ENCODE measurements at places on chromosomes 3 and 15. TPM values are rescaled to one million over a fixed set of nuclear protein-coding genes. Genes with fewer than 3 reads are reported as not detected.

DNA sequence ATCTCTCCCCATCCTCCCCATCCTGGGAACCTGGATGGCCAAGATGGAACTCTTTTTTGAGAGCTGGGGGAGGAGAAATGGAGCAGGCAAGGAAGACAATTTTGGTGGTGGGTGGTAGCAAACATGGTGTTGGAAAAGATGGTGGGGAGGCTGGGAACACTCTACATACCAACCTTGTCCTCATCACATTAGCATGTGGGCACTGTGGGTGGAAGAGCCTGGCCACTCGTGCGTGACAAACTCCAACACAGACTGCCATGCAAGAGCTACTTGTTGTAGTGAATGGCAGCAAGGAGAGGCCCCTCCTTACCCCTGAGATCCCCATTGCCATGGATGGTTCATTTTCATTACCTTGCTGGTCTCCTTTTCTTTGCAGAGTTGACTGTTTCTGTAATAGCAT is 262.6 kb downstream of the RPLP1 start:
- no peak for DNase-seq

- no peak for DNase-seq
Observed at GRCh38 chr3:99498550-99499234, 139.7 kb upstream of the COL8A1 start.

DNA sequence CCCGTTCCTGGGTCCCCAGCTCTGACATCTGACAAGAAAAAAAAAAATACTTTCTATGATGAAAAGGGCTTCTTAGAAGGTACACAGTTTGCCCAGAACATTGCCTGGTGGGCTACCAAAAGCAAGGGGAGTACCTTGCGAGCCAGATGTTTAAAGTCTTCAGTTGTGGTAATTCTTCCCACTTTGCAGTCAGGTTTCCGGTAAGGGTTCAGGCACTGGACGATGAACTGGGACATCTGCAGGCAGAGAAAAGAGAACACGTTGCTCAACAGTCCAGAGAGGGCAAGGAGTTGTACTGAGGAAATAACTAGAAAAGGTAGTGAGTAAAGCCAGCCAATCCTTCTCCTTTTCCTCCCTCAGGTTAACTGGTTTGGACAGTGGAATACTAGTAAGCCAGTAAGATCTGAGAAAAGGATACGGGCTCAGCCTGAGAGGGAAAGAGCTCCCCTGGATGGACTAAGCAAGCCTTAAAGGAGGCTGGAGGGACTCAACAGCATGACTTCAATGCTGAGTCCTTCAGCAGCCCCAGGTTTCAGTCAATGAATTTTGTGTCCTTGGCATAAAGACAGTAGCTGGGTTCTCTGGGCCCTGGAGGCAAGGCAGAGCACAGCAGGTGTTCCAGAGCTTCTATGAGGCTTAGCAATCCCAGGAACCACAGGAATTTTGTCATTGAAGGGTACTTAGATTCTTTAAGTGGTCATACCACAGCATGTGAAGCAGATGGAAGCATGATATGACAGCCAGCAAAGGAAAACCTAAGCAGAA is 38.2 kb downstream of the NBEAL2 start:
- no peak for DNase-seq

DNA sequence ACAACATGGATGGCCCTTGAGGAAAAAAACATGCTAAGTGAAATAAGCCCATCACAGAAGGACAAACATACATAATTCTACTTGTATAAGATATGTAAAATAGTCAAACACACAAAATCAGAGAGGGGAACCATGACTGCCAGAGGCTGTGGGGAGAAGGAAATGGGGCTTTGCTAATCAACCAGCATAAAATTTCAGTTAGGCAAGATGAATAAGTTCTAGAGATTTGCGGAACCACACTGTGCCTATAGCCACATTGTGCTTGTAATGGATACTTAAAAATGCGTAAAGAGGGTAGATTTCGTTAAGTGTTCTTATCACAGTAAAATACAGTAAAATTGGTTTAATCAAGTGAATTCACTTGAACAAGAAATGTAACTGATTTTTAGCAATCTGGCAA is 33.7 kb upstream of the SPTBN5 start:
- no peak for DNase-seq

DNA sequence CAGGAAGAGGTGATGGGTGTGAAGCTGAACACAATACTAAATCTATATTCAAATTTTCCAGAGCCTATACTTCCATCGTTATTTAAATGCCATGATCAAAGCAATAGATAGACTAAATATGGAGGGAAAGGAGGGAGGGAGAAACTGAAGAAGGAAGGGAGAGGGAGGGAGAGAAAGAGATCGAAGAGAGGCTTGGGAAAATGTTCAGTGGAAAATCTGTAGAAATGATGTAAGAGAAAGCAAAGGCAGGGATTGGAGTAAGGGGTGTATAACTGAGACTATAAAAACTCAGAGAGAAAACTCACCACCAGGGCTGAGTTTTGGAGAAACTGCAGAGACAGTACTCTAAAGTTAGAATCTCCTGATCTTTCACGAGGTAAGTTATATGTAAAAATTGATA is at the start of gene OSTN:
TSS of gene OSTN (plus strand) at position 310 of the 400 bp plus-strand sequence. CDS start 13,292 bp downstream, outside the sequence.
- no peak for DNase-seq

GRCh38 chr15:75712668-75713337 is at the start of gene CSPG4:
Gene CSPG4, minus strand, starts transcription at chr15:75712848. Its CDS starts 93 bp downstream, at chr15:75712755.
- no peak for DNase-seq

GRCh38 chr3:141928631-141929270 is 52.3 kb downstream of the ATP1B3 start:
- peak; percentile 21 for DNase-seq

GRCh38 chr3:148940983-148941382 is 50.4 kb upstream of the GYG1 start:
- DNase-seq, result no peak

DNA sequence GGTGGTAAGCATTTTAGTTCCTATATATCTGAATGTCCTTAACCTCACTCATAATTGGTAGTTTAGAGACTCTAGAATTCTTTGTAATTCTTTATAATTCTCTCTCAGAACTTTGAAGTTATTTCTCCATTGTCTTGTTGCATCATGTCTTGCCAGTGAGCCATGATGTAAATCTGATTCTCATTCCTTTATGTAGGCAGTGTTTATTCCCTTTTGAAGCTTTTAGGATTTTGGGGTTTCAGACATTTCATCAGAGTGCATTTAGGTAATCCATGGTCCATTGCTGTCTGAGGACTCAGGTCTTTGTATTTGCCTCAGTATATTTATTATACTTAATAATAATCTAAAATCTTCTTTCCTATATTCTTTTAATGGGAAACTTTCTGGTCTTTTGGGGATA is 20.6 kb downstream of the CMC1 start:
- DNase-seq, result no peak

DNA sequence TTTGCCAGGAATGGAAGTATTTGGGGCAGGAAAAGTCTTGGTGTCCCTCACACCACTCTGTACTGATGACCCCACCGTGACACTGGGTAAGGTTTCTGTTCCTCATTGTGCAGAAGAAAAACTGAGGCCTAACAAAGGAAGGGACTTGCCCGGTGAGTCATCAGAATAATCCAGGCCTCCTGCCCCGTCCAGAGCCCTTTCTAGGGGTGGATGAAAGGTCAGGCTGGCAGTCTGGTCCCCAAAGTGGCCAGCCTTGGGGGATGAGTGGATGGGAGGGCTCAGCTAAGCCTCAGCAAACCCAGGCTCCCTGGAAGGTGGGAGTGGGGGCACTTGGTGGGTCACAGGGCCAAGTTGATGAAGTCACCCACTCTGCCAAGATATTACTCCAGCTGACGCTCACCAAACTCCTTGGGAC is 2.3 kb upstream of the DNAH1 start:
- no peak for DNase-seq

GRCh38 chr3:178181088-178181487 is 355.1 kb upstream of the KCNMB2 start:
- DNase-seq, result no peak

DNA sequence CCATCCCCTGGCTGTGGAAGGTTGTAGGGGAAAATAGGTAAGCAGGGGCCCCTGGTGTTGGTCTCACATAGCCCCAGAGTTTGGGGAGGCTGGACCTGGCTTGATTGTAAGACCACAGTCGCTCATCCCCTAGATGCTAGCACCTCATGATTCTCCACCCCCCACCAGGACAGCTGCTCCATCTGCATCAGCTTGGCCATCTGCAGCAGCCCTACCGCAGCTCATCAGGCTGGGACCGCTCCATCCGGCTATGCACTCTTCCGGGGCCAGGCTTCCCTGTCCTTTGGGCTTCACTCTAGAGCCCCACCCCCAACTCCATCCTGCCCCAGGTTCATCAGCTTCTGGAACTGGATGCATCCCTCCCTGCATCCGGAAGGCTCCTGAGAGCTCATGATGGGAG is 12.6 kb downstream of the SCN5A start:
- DNase-seq, result no peak

GRCh38 chr3:184366619-184367289 is 5.2 kb downstream of the POLR2H start:
- DNase-seq, result no peak

DNA sequence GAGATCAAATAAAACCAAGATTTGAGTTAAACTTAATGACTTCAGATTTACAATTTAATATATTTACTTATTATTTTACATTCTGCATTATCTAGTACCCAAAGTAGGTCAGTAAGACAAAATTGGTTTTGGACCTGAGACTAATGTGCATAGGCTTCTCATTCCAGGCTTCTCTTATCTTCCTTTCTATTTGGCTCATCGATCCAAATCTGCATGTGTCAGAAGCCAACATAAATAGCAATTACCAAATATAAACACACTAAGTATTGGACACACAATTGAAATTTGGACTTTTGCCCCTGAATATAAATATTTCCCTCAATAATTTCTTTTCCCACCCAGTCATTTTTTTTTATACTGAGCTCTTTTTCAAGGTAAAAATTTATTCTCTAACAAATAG is 290.6 kb upstream of the ARHGEF26 start:
- no peak for DNase-seq

- no peak for DNase-seq
Observed at GRCh38 chr3:31370380-31370666, 162.4 kb upstream of the STT3B start.

DNA sequence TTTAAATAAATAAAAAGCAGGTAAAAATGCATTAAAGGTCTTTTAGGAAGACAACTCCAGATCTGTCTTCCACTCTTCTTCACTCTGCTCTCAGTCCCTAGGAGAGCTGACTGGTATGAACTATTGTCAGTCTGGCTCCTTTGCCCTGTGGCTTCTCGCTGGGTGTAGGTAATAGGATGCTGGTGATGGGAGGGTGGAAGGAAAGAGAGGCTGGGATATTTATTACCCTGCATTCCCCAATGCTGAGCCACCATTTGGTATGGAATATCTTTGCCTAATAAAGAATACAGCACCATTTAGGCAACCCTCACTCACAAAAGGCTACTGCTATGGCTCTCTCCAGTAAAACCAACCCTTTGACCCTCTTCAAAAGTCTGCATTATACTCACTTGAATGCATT is 326.9 kb downstream of the CNTN3 start:
- DNase-seq, result no peak

- DNase-seq, result no peak
Observed at GRCh38 chr3:141267629-141268028, 36.0 kb downstream of the PXYLP1 start.

DNA sequence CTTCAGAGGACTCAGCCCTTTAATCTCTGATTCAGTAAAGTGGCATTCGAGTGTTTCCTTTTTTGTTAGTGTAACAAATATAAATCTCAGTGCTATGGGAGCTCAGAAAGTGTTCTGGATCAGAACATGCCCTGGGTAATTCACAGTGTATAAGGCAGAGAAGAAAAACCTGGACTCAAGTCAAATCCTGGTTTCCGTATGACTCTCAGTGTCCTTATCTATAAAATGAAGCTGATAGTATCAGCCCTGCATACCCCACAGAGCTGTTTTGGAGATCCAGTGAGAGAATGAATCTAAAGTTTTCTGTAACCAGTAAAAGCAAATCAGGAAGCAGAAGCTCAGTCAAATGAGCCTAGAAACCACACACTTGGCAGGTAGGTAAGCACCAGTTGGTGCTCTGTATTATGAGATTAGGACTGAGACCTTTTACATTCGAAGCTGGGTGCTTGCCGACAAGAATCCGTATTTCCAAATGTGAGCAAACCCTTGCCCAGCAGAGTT is 67.2 kb downstream of the IL1RAP start:
- DNase-seq, result no peak

- DNase-seq, result no peak
Observed at GRCh38 chr15:60673918-60674558, 195.1 kb upstream of the ICE2 start.

DNA sequence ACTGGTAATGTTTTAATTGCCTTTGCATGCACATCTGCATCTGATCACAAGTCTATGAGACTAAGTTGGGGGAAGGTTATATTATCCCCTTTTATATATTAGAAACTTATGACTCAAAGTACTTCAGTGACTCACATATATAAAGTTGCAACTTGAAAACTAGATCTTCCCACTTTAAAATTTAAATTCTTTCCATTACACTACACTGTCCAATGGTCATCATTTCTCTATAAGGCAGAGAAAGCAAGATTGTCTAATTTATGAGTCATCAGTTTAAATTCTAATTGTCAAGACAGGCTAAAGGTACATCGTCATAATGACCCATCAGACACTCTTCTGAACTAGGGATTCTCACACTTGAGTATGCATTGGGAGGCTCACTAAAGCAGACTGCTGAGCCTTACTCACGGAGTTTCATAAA is 37.9 kb downstream of the CPA3 start:
- DNase-seq, result no peak

DNA sequence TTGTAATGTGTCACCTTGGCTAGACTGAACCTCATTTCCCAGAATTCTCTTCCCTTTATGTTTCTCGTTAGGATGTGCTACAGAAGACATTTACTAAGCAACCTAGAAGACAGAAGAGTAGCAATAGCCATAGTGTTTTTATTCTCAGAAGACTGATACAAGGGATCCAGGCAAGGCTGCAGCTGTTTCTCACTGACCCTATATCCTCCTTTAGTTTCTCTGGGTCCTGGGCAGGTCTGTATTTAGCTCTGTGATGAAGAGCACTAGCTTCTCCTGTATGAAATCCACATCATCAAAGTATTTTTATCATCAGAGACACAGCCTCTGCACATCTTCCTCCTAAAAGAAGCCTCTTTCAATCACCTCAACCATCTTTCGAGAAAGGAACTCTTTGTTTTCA is 72.5 kb downstream of the SUMF1 start:
- no peak for DNase-seq

Gene ARGFX
- not detected for total RNA-seq

Gene MKRN3
- 1.9 TPM for total RNA-seq

Gene UTS2B
- total RNA-seq, result not detected

Gene ZDHHC23
- total RNA-seq, result 3.9 TPM

Data from activated CD8-positive, alpha-beta memory T cell treated with anti-CD3 and anti-CD28 coated beads, Interleukin-2, amount 10 ng/mL, durations not matched to agents 7 days and 5 days (primary cell).